ENCODE measurements at places on chromosomes 1 and 21. TPM values are rescaled to one million over a fixed set of nuclear protein-coding genes. Genes with fewer than 3 reads are reported as not detected.

DNA sequence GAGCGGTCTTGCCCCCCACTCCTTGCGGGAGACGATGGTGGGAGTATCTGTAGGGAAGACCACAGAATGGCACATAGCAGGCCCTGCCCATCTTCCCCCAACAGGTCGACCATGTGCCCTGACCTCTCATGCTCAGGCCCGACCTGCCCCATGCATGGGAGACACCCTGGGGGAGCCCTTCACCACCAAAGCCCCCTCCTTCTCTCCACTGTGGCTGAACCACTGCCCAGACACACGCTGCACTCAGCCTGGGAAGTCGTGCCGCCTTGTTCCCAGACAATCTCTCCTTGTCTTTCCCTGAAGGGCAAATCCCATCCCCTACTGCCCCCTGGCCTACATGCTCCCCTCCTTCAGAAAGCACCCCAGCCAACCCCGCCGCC lies 5.5 kb downstream of the PGLYRP3 start:
- H3K27me3 ChIP-seq, result peaks cover 58% of the 10 kb centered on the region
- no peak overlapping the region for H3K4me3 ChIP-seq
- H3K36me3 ChIP-seq, result no peaks in the 10 kb centered on the region
- H3K4me1 ChIP-seq, result no peaks in the 10 kb centered on the region

The PRELP gene
- total RNA-seq, result not detected

DNA sequence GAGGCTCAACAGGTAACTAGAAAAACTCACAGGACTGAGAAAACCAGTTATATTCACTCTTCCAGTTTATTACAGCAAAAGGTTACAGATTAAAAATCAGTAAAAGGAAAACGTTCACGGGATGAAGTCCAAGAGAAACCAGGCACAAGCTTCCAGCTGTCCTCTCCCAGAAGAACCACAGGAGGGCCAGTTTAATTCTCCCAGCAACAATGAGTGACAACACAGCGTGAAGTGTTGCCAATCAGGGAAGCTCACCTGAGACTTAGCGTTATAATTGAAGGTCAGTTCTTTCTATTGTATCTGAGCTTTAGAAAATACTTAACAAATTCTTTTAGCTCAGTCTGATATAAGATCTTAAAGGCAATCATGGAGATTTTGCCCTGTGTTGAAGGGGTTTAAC lies 65.2 kb upstream of the TNR start:
- no peak overlapping the region for H3K4me3 ChIP-seq
- H3K27me3 ChIP-seq, result no peaks in the 10 kb centered on the region
- no peaks in the 10 kb centered on the region for H3K36me3 ChIP-seq
- H3K27ac ChIP-seq, result no peak overlapping the region

GRCh38 chr1:246753670-246754535 lies 29.7 kb downstream of the SCCPDH start:
- no peak overlapping the region for H3K4me3 ChIP-seq
- H3K27me3 ChIP-seq, result no peaks in the 10 kb centered on the region
- H3K36me3 ChIP-seq, result peaks cover 8% of the 10 kb centered on the region
- DNase-seq, result peak; percentile 85
- peaks cover 10% of the 10 kb centered on the region for H3K4me1 ChIP-seq

- no peaks in the 10 kb centered on the region for H3K4me1 ChIP-seq
- no peak overlapping the region for H3K4me3 ChIP-seq
- DNase-seq, result no peak
Measured at GRCh38 chr1:30272277-30273020, 450.9 kb downstream of the MATN1 start.

GRCh38 chr1:92091625-92092024 lies 11.5 kb downstream of the BTBD8 start:
- no peak for DNase-seq
- no peak overlapping the region for H3K27ac ChIP-seq
- peaks cover 11% of the 10 kb centered on the region for H3K4me1 ChIP-seq
- H3K36me3 ChIP-seq, result no peaks in the 10 kb centered on the region
- H3K27me3 ChIP-seq, result no peaks in the 10 kb centered on the region

GRCh38 chr1:153466908-153467307 lies 6.5 kb upstream of the S100A7 start:
- no peaks in the 10 kb centered on the region for H3K4me1 ChIP-seq
- H3K27me3 ChIP-seq, result peaks cover 29% of the 10 kb centered on the region
- no peak overlapping the region for H3K27ac ChIP-seq
- no peaks in the 10 kb centered on the region for H3K36me3 ChIP-seq
- H3K4me3 ChIP-seq, result no peak overlapping the region

- H3K27me3 ChIP-seq, result no peaks in the 10 kb centered on the region
- DNase-seq, result no peak
- H3K36me3 ChIP-seq, result no peaks in the 10 kb centered on the region
- H3K4me1 ChIP-seq, result no peaks in the 10 kb centered on the region
Measured at GRCh38 chr1:67190410-67190809, 24.2 kb downstream of the IL23R start.

- no peak overlapping the region for H3K27ac ChIP-seq
- no peaks in the 10 kb centered on the region for H3K27me3 ChIP-seq
- H3K4me1 ChIP-seq, result no peaks in the 10 kb centered on the region
- H3K36me3 ChIP-seq, result no peaks in the 10 kb centered on the region
Measured at GRCh38 chr21:31460980-31461379, 116.9 kb upstream of the TIAM1 start.

- no peak overlapping the region for H3K4me3 ChIP-seq
- H3K4me1 ChIP-seq, result peaks cover 21% of the 10 kb centered on the region
- DNase-seq, result peak; percentile 100
- H3K27me3 ChIP-seq, result no peaks in the 10 kb centered on the region
Measured at GRCh38 chr1:33433509-33434362, 2.8 kb upstream of the PHC2 start.

DNA sequence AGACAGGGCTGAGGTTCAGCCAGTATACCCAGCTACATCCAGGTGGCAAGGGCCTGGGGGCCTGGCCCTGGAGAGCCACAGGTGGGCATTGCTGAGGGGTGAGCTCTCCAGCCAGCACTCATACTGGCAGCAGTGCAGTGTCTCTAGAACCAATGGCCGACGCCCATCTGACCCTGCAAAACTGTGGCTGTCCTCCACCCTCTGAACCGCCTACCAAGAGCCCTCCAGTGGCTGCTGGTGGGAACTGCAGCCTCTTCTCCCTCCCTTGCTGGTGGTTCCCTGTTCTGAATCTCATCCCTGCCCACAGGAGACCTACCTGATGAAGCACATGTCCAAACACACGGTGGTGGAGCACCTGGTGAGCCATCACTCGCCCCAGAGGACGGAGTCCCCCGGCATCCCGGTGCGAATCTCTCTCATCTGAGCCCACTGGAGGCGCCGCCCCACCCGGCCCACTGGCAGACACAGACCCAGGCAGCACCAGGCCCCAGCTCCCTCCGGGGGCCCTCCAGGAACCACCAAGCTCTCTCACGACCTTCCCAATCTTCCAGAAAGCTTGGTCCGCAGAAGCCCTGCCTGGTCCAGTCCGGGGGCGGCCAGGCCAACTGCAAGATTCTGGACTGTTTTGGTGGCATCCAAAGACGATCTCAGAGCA lies 22.1 kb downstream of the A3GALT2 start:
- no peak overlapping the region for H3K4me3 ChIP-seq
- H3K27me3 ChIP-seq, result no peaks in the 10 kb centered on the region
- H3K36me3 ChIP-seq, result peaks cover 43% of the 10 kb centered on the region
- no peaks in the 10 kb centered on the region for H3K4me1 ChIP-seq

- no peak overlapping the region for H3K4me3 ChIP-seq
- no peaks in the 10 kb centered on the region for H3K36me3 ChIP-seq
- H3K27me3 ChIP-seq, result no peaks in the 10 kb centered on the region
- H3K27ac ChIP-seq, result peak overlapping the region; percentile 96
- peaks cover 52% of the 10 kb centered on the region for H3K4me1 ChIP-seq
Measured at GRCh38 chr1:185567440-185567839, 166.8 kb upstream of the HMCN1 start.

DNA sequence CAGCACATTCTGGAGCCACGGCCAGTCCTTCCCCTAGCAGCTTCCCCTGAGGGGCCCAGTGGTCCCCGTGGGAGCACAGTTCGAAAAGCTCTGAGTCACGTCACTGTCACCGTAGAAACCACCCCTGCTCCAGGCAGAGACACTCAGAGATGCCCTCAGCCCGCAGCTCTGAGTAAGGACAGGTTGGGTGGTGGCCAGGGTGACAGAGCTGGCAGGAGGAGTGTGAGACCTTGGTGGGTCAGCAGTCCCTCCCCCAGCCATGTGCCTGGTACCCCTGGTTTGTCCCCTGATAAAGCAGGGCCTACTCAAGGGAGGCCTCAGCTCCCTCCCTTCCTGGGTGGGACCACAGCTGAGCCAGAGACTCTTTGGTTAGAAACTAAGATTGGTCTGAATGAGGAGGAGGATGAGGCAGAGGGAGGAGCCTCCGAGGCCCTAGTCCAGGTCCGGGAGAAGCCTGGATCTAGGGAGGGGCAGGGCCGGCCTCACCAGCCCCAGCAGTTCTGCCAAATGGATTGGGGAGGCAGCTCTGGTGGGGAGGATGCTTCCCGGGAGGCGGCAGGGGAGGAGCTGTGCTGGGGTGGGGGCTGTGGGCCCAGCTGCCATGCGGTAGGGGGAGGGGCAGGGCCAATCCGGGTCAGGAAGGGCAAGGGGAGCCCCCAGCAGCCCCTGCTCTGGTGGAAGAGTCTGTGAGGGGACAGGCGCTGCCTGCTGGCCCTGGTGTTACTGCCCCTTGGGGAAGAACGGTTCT lies 55.2 kb downstream of the SLC9A1 start:
- H3K4me1 ChIP-seq, result peaks cover 24% of the 10 kb centered on the region
- H3K4me3 ChIP-seq, result no peak overlapping the region
- peaks cover 5% of the 10 kb centered on the region for H3K36me3 ChIP-seq
- H3K27me3 ChIP-seq, result no peaks in the 10 kb centered on the region
- DNase-seq, result peak; percentile 63

DNA sequence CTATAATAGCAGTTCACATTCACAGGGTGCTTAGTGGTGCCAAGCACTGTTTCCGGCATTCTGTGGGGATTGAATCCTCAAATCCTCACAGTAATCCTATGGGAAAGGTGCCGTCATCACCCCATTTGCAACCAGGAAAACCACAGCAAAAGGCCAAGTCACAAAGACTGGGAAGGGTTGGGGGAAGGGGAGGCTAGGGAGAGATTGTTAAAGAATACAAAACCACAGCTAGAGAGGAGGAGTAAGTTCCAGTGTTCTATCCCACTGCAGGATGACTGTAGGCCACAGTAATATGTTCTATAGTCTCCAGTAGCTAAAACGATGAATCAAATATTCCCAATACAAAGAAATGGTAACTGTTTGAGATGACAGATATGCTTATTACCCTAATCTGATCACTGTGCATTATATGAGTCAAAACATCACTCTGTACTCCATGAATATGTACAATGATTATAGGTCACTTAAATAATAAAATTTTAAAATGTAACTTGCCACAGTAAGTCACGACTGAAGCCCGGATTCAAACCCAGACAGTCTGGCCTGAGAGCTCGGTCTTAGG lies 256.8 kb downstream of the TOMM20 start:
- no peaks in the 10 kb centered on the region for H3K27me3 ChIP-seq
- no peak for DNase-seq
- no peak overlapping the region for H3K4me3 ChIP-seq
- H3K27ac ChIP-seq, result no peak overlapping the region
- H3K4me1 ChIP-seq, result peaks cover under 1% of the 10 kb centered on the region
- no peaks in the 10 kb centered on the region for H3K36me3 ChIP-seq

The TRAF3IP3 gene
- total RNA-seq, result not detected

The TSPEAR gene
- total RNA-seq, result not detected

GRCh38 chr1:41450747-41451285 lies 33.7 kb downstream of the EDN2 start:
- peak; percentile 64 for DNase-seq
- no peaks in the 10 kb centered on the region for H3K36me3 ChIP-seq
- peaks cover 42% of the 10 kb centered on the region for H3K4me1 ChIP-seq
- no peak overlapping the region for H3K4me3 ChIP-seq
- H3K27ac ChIP-seq, result no peak overlapping the region

The LMOD1 gene
- not detected for total RNA-seq

GRCh38 chr1:161166669-161167548 lies 683 bp downstream of the PPOX start:
- DNase-seq, result peak; percentile 33
- peak overlapping the region; percentile 98 for H3K4me3 ChIP-seq
- peak overlapping the region; percentile 100 for H3K27ac ChIP-seq
- no peaks in the 10 kb centered on the region for H3K27me3 ChIP-seq

The RAD54L gene
- 5.0 TPM for total RNA-seq

The IFI44 gene
- 7.7 TPM for total RNA-seq
